CD4-positive, alpha-beta T cell treated with Interleukin-17A for 4 hours (primary cell): ENCODE measurements at places on chromosomes 7 and 10.
A peak's percentile ranks its signal among the peaks of the same experiment; 100 is the strongest.

DNA sequence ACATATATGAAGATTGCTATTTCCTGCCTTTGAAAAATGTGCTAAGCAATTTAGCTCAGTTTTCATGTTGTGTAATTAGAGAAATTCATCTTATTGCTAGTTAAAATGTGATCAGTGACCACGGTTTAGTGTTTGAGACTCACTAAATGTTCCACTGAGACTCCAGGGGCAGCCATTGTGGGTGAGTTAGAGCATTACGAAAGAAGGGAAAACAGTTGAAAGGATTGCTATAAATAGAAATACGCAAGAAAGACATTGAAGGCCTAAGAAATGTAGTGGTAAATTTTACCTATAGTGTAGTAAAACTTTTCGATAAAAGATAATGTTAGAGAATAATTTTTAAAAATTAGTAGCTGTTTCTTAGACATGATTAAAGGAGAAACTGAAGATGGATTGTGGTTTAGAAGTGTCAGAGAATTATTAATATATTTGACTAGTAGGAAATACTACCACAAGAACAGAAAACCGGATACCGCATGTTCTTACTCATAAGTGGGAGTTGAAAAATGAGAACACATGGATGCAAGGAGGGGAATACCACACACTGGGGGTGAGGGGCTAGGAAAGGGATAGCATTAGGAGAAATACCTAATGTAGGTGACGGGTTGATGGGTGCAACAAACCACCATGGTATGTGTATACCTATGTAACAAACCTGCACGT lies 394.5 kb downstream of the SEMA3D start:
- DNase-seq: no peak

DNA sequence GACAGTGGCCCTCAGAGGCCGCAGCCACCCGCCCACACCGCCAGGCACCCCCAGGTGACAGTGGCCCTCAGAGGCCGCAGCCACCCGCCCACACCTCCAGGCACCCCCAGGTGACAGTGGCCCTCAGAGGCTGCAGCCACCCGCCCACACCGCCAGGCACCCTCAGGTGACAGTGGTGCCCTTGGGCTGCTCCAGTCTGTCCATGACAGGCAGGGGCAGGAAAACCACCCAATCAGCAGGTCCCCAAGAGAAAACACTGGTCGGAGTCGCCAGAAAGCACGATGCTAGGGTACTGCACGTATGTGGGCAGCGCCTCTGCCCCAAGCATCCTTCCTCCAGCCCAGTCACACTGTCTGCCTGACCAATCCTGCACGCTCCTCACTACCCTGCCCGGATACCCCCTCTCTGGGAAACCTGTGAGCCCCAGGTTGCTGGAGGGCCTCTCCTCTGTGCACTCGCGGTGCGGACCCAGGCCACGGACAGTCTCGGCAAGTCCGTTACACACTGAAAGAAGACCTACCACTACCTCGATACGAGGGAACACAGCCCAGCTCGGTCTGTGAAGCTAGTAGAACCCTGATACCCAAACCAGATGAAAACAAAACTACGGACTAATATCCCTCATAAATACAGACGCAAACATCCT lies 11.7 kb upstream of the GPR146 start:
- no peak for DNase-seq

- DNase-seq: no peak
These were observed 136.8 kb upstream of the PDE1C start for GRCh38 chr7:32206987-32207386.

GRCh38 chr10:119520283-119520682 lies 22.2 kb downstream of the RGS10 start:
- DNase-seq: peak; percentile 4

GRCh38 chr10:66180581-66181318 lies 745.1 kb upstream of the LRRTM3 start:
- peak; percentile 8 for DNase-seq

- no peak for DNase-seq
These were observed 4.6 kb upstream of the ADCYAP1R1 start for GRCh38 chr7:31047313-31048146.

DNA sequence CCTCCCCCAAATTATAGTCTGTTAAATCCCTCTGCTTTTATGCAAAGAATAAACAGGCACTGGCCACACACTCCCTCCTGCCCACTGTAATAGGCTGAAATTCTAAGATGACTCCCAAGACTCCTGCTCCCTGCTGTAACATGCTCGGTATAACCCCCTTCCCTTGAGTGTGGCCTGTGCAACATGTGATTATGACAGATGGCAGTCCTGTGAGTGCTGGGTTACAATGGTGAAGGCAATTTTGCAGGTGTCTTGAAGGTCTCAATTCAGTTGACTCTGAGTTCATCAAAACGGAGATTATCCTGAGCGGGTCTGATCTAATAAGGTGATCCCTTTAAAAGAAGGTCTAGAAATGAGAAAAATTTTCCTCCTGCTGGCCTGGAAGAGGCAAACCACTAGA lies 55.9 kb downstream of the CREB3L2 start:
- no peak for DNase-seq

GRCh38 chr7:128210036-128210347 lies 31.1 kb upstream of the LEP start:
- DNase-seq: no peak

DNA sequence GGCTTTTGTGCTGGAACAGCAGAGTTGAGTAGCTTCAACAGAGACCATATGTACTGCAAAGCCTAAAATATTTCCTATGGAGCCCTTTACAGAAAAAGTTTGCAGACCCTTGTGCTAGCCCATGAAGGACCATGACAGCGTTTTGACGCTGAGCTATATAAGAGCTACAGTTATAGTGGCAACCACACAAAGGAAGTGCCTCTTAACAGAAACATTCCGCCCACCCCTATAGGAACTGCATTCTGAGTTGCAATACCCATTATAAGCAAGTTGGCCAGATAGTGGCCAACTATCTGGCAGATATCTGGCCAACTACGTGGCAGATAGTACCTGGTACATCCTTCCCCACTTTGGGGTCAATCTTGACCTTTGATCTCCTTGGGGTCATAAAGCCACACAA lies 47.5 kb upstream of the DMBT1 start:
- no peak for DNase-seq

DNA sequence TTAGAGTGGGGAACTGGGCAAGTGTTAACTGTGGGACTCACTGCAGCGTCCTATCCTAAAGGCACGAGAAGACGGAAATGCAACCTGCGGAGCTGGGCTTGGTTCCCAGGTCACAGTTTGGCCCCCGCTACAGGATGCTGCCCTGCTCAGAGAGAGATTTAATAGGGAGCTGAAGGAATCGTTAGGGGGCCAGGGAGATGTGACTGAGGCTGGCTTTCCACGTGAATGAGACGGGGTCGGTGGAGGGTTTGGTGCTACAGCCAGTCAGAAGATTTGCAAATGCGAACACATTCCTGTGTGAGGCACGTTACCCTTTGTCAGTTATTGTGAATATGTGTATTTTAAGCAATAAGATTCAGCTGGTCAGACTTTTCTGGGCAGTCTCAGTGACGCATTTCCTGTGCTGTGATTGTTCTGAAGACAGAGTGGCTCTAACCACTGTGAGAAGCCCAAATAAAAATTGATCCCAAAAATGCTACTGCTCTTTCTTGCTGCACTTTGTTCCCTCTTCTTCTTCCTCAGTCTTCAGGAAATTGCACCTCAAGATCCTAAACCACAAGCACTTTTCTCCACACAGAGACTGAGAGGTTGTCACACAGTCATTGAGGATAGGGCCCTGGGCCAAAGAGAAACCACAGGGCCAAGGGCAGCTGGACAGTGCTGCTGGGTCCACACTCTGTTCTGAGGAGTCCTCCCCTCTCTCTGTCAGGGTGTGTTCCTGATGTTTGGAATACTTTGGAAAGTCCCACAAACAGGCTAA lies 21.2 kb downstream of the CYP17A1 start:
- no peak for DNase-seq

DNA sequence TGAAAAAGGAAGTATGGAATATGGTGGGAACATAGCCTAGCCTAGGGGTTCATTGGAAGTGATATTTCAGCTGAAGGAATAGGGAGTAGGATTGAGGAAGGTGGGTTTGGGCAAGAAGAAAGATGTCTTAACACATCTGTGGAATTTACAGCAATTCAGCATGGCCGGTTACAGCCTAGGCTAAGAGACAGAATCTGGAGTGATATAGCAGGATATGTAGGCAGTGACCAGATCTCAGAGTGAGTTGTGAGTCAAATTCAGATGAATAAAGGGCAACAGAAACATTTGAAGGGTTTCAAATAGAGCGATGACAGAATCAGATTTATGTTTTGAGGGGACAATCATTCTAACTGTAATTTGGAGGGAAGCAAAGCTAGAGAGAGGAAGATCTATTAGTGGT lies 199.0 kb upstream of the PRPS1L1 start:
- no peak for DNase-seq

DNA sequence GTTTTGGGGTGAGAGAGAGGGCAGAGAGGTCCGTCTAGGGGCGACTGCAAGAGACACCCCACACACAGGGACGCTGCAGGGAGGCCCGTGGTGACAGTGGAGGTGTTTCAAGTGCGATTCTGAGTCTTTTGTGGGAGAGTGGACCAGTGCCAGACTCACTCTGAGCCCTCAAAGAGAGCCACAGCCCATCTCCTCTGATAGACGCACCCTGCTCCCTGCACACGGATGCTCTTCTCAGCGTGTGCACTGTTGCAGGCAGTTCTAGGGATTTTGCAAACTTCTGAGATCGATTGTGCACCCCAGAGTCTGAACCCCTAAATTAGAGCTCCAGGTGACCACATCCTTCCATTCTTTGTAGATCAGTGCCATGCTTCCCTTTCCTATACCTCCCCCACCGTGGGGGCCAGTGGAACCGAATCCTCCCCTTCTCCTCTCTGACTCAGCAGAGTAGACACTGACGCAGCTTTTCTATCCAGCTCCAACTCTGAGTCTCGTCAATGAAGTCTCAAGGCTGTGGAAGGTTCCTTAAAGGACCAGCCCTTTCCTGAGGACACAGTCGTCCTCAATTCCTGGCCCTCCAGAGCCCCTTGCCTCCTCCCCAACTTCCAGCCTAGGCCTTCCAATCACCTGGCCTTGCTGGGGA lies 83.8 kb downstream of the TMEM130 start:
- DNase-seq: no peak

DNA sequence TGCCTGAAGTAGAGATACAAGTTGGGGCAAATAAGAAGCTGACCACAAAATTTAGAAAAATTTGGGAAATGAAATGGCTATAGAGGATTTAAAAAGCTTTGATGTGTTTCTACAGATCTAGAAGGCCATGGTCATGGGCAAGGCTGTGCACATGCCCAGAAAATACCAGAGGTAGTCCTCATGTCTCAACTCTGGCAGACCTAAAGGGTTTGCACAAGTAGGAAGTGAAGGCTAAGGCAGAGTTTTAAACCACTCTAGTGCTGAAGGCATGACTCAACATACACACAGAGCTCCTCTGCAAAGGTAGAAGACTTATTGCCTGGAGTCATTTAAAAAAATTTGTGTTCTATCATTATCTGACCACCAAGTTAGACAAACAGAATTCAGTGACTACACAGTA lies 364.6 kb downstream of the CCSER2 start:
- no peak for DNase-seq

GRCh38 chr10:42875798-42876341 lies 93.3 kb downstream of the BMS1 start:
- DNase-seq: no peak

- no peak for DNase-seq
These were observed 140.6 kb downstream of the FAM53B start for GRCh38 chr10:124603376-124604213.

GRCh38 chr10:65313406-65313805 lies 1612.4 kb upstream of the LRRTM3 start:
- DNase-seq: no peak

DNA sequence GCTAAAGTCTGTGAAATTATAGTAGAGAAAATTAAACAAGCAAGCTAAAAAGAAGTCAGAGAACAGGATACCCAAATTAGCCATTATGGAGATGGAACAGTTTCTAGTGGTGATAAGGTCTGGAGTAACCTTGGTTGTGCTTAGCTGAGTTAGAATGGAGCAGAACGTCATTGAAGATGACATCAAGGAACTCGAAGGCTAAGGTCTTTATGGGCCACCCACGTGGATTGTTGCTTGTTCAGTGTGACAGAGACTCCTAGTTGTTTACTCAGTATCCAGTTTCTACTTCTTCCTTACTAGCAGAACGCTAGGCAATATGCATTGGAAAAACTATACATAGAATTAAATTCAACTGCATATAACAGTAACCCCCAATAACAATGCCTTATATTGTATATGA lies 39.7 kb downstream of the AHCYL2 start:
- DNase-seq: no peak

DNA sequence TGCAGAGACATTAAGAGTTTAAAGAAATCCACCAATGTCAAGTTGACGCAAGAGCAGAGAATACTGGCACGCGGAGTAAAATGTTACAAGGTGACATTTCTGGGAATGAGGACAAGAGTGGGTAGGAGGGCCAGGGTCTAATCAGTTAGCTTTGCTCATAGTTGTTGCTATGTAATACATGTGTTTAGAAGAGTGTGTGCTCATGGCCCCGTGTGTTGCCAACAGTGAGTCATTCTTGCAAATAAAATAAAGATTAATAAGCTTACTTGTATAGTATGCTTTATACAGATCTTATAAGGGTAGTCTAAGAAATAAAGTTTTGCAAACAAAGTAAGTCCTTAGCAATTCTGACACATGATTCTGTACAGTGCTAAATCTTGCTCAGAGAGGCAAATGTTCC lies 64.5 kb downstream of the DNMBP start:
- no peak for DNase-seq

DNA sequence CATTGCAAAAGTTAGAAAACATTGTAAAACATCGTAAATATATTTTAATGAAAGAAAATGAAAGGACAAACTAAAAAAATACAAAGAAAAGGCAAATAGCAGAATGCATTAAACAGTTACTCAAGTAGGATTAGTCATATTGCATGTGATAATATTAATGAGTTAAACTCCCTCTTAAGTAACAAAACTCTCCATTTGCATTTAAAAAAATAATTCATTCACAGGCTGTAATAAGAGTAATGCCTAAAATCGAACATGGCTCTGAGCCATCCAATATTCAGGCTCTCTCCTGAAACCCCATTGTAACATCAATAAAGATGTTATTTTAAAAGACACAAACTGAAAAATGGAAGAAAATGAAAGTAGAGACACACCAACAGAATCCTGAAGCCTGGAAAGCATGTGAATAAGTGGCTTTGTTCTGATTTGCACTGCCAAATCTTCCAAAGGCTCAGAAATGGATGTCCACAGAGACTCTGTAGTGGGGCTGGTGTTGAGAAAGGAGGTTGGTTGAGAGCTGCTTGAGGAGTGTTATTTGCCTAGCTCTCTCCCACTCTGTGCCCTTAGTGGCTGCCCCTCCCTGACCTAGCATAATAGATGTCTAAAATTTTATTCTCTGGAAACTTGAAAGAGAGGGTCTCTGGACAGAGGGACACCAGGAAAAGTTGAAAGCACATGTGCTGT lies 268.3 kb upstream of the MEOX2 start:
- no peak for DNase-seq

- DNase-seq: no peak
These were observed 5.6 kb downstream of the CDC123 start for GRCh38 chr10:12201543-12201942.
